HepG2 (cell line): ENCODE measurements at places on chromosomes 4 and X.

GRCh38 chr4:83179205-83179604 lies 64.7 kb upstream of the PLAC8 start:
- DNase-seq: no peak

DNA sequence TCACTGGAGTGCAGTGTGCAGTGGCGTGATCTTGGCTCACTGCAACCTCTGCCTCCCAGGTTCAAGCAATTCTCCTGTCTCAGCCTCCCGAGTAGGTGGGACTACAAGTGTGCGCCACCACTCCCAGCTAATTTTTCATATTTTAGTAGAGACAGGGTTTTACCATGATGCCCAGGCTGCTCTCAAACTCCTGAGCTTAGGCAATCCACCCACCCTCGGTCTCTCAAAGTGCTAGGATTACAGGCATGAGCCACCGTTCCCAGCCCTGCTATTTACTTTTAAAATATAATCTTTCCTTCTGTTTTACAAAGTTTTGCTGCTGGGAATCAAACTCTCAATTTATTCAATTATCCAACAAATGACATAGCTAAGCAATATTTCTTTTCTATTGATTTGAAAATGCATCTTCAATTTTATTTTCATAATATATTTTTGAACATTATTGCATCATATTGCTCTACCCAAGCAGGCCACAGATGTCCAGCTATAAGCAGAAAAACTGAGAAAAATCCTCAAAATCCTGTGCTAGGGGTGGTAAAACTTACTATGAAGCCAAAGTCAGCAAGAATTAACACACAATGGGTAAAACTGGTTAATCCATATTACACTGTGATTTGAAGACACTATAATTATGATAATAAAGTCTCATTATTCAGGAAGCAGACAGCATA lies 5.2 kb downstream of the TIFA start:
- DNase-seq: no peak

- DNase-seq: no peak
Measured at GRCh38 chr4:32087211-32087610, 1367.0 kb downstream of the PCDH7 start.

DNA sequence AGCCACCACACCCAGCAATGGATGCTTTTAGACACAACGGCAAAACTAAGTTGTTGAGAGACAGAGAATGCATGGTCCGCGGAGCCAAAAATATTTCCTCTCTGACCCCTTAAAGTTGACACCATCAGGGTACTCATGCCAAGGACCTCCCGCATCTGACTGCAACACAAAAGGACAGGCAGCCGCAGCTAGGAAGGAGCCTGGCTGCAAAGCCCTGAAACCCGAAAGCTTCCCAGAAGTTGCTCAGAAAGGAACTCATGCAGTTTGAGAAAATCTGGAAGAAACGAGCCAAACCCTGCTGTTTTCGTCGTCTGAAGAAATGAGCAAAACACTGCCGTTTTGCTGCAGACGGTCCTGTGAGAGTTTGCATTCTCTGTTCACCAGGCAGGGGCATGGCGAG lies 16.5 kb downstream of the DHRSX start:
- no peak for DNase-seq

DNA sequence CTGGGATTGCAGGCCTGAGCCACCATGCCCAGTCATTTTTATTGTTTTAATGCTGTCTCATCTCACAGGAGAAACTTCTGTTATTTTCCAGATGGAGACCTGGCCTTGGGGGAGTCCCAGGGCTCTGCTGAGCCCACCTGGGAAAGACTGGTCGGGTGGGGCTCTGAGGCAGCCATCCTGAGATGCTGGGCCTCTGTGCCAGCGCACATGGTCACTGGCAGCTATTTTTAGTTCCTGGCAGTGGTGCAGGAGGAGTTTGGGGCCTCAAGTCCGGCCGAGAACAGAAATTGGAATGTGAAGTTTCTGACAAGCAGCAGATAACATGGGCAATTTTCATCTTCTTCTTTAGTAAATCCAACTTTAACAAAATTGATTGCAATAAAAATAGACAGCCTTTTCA lies 44.5 kb downstream of the SORCS2 start:
- DNase-seq: no peak

GRCh38 chr4:119206178-119206577 lies 6.3 kb upstream of the USP53 start:
- DNase-seq: no peak

DNA sequence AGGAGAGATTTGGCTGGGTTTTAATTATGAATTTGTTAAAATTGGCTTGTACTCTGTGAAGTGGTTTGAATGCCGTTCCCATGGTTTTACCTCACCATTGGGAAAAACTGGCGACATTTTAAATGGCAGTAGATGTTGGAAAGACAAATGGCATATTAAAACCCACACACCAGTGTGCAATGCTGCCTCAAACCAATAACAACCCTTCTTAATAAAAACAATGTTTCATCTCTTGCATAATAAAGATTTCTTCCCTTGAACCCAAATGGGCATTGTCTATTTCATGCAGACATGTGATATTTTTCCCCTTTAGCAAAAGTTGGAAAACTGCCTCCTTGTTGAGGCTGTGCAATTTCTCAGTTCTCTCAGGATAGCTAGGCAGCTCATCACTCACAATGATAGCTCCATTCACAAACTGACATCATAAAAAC lies 33.7 kb downstream of the GABRB1 start:
- DNase-seq: no peak

GRCh38 chr4:81595798-81596610 lies 124.3 kb upstream of the RASGEF1B start:
- DNase-seq: no peak

- DNase-seq: no peak
Measured at GRCh38 chr4:2305766-2306501, 44.0 kb upstream of the MXD4 start.

- DNase-seq: no peak
Measured at GRCh38 chr4:155666344-155667221, at the start of gene GUCY1A1. TSS of gene GUCY1A1 (plus strand) at chr4:155666848. CDS start at chr4:155696868, 30,020 bp downstream.

- no peak for DNase-seq
Measured at GRCh38 chr4:169225812-169226211, 44.9 kb downstream of the SH3RF1 start.

GRCh38 chr4:27293831-27294230 lies 433.2 kb downstream of the STIM2 start:
- no peak for DNase-seq

- no peak for DNase-seq
Measured at GRCh38 chr4:96366632-96367031, 526.7 kb downstream of the PDHA2 start.

DNA sequence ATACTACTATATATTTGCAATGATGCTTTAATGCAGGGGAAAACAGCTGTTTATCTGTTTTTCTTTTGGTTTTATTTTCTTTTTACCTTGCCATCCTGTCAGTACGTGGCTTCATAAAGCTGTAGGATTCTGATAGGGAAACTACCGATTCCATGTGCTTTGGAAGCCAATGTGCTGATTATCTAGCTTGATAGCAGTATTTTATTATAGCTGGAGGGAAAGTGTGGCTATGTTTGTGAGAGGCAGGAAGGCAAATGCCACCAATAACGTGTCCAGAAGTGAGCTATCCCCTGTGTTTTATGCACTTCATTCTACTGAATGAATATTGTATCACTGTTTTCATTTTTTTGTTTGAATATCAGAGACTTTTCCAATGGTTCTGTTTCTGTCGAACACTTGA lies 43.7 kb downstream of the IL15 start:
- DNase-seq: no peak

GRCh38 chrX:10972706-10973105 lies 138.4 kb upstream of the HCCS start:
- no peak for DNase-seq

DNA sequence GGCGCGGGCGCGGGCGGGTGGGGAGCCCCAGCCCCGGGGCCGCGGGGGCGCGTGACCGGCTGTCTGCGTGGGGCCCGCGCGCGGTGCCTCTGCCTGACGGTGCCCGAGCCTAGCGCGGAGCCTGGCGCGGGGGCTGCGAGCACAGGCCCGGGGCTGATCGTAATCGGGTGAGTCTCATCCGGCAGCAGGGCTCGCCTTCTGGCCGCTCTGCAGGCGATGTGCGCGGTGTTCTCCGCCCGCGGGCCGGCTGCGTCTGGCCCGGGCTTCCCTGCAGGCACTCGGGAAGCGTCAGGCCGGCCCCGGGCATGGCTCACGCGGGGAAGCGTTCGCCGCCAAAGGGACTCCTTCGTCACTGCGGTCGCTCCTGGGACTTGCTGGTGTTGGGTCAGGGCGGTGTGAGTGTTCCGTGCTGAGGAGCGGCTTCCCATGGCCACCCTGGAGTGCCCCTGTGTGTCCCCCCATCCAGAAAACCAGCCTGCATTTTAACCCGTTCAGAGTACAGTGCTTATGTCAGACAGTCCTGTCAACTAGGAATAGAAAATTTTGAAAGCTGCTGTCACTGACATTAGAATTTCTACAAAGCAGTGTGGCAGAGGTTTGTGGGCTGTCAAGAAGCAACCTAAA lies 40.6 kb downstream of the FAM149A start:
- DNase-seq: no peak

- peak; percentile 49 for DNase-seq
Measured at GRCh38 chr4:157803845-157804521, 368.8 kb downstream of the GASK1B start.

DNA sequence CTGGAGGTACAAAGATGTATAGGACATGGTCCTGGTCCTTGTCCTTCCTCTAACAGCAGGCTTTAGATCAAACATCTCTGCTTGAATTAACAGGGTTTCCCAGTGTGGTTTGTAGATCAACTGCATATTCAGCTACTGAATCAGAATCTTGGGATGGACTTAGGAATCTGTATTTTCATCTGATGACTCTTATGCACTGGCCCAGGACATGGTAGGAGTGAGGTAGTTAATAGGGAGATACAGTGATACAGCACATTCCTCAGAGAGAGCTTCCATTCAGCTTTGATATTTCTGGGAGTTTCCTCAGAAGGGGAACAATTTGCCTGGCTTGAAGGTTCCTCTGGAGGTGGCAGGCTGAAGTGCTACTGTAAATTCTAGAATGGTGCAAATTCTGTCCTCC lies 203.1 kb downstream of the LARP7 start:
- no peak for DNase-seq

- no peak for DNase-seq
Measured at GRCh38 chrX:106752101-106752678, 25.7 kb downstream of the RNF128 start.

DNA sequence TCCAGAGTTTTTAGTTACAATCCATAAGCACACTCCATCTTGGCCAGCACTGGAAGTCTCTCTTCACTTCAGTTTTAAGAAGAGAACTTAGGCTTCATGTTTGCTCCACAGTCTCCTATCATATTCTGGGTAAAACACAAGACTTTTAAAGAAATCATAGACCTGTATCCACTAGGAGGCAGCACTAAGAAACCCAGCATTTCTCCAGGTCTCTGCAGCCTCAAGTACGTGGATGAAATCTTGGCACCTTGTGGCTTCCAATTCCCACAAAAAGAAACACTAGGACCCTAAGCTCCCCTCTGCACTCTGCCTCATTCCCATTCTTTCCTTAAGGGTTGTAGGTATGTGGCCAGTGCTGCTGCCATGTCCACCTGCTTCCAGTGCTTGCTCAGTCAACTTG lies 367.3 kb upstream of the CASK start:
- peak; percentile 1 for DNase-seq

- DNase-seq: no peak
Measured at GRCh38 chrX:52118262-52118661, 49.3 kb upstream of the MAGED4B start.

- no peak for DNase-seq
Measured at GRCh38 chr4:1612278-1613098, 71.6 kb downstream of the FAM53A start.

GRCh38 chr4:74305000-74305399 lies 3.3 kb upstream of the EPGN start:
- DNase-seq: no peak

DNA sequence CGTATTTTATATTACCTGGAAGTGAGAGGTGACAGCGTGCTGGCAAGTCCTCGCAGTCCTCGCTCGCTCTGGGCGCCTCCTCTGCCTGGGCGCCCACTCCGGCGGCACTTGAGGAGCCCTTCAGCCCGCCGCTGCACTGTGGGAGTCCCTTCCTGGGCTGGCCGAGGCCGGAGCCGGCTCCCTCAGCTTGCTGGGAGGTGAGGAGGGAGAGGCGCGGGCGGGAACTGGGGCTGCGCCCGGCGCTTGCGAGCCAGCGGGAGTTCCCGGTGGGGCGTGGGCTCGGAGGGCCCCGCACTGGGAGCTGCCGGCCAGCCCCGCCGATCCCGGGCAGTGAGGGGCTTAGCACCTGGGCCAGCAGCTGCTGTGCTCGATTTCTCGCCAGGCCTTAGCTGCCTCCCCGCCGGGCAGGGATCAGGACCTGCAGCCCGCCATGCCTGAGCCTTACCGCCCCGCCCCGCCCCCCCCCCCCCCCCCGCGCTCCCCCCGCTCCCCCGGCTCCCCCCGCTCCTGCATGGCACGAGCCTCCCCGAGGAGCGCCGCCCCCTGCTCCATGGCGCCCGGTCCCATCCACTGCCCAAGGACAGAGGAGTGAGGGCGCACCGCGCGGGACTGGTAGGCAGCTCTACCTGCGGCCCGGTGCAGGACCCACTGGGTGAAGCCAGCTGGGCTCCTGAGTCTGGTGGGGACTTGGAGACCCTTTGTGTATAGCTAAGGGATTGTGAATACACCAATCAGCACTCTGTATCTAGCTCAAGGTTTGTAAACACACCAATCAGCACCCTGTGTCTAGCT lies 298.9 kb upstream of the MAGEB16 start:
- no peak for DNase-seq

- DNase-seq: no peak
Measured at GRCh38 chr4:19913650-19914049, 338.1 kb upstream of the SLIT2 start.

- no peak for DNase-seq
Measured at GRCh38 chr4:4645743-4646142, 103.9 kb upstream of the STX18 start.

DNA sequence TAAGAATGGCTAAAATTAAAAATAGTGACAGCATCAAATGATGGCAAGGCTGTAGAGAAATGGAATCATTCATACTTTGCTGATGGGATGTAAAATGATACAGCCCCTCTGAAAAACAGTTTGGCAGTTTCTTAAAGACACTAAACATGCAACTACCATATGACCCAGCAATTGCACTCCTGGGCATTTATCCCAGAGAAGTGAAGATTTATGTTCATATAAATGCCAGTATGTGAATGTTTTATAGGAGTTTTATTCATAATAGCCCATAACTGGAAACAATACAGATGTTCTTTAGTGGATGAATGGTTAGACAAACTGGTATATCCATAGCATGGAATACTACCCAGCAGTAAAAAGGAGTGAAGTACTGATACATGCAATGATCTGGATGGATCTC lies 43.3 kb downstream of the REPS2 start:
- DNase-seq: no peak
